ENCODE measurements at places on chromosomes 7 and 10.

DNA sequence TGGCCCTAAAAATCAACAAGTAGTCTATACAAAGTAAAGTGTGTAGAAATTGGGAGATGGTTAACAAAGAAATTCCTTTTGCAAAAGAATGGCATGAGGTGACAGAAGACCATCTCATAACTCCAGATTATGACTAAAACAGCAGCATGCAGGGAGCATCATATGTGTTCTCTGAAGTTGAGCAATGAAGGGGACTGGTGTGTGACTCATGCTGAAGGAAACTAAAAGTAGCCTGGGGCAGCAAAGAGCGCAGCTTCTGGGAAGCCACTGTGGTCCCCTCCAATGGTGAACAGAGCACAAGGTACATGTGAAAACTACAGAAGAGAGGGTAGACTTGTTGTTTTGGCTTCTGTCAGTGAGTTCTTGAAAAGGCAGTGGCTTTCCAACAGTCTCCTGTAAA, 133.4 kb downstream of the MACC1 start:
- peak; percentile 6 for DNase-seq

- no peak for DNase-seq
Observed at GRCh38 chr7:142866361-142867096, 11.7 kb downstream of the EPHB6 start.

DNA sequence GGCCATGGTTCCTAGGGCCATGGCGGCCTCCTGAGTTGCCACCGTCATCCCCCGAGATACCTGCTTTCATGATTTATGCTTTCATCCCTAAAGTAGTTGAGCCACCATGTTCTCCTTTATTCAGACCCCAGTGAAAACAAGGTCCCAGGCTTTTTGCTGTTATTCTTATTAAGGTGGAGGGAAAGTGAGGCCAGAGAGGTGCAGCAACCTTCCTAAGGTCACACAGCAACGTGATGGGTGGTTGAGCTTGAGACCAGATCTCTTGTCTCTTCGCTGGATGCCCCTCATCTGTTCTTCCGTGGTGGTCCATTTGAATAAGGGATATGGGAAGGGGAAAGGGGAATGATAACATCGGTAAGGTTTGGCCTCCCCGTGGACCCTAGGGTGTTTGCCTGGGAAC, 142.2 kb downstream of the C10orf105 start:
- DNase-seq = no peak

- no peak for DNase-seq
Observed at GRCh38 chr10:103969436-103969835, 2.5 kb downstream of the SLK start.

DNA sequence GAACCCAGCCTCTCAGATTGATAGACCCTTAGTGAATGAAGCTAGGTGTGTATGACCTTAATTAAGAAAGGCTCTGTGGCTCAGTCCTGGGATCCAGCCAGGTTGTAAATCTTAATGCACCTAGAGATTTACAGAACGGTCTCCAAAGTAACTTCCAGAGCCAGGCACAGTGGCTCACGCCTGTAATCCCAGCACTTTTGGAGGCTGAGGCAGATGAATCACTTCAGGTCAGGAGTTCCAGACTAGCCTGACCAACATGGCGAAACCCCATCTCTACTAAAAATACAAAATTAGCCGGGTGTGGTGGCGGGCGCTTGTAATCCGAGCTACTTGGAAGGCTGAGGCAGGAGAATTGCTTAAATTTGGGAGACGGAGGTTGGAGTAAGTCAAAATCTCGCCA, 24.3 kb downstream of the CALHM2 start:
- no peak for DNase-seq

DNA sequence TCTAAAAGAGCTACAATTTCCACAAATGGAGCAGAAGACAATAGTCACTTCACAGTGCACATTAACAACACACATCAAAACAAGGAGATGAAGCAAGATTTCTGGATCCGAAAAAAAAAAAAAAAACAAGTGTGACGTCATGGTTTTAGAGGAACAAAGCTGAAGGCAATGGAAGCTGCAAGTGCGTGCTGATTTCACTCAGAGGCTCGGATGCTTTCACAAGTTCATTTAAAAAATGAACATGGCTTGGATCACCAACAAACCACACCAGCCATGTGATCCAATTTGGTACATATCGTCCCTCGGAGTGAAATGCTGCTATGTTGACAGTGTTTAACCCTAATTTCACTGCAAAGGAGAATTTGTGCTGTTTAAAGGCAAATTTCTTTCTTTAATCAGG, 337.0 kb upstream of the PRKCQ start:
- no peak for DNase-seq

DNA sequence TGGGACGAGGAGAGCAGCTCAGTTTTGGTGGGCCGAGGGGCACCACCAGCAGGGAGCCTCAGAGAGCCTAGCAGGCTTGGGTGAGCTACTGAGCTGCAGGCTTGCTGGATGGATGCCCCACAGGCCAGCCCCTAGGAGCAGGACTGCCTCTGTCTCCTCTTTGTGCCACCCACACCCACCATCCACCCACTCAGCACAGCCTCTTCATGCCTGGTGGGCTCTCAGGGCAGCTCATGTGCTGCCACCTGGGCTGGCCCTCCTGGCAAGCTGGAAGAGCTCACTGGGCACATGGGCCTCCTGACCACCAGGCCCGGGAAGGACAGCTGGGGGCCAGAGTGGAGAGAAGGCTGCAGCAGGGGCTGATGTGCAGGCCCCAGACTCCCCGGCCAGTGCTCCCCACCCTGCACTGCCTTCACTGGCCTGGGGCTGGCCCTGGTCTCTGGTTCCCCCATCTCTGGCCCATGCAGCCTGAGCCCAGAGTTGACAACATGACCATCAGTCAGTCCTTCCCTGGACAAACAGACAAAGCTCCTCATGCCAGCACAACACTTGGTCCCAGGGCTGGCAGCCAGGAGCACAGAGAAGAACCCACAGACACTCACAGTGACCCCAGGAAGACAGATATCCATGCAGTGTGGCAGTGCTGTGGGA, 8.2 kb downstream of the RASGEF1A start:
- no peak for DNase-seq

DNA sequence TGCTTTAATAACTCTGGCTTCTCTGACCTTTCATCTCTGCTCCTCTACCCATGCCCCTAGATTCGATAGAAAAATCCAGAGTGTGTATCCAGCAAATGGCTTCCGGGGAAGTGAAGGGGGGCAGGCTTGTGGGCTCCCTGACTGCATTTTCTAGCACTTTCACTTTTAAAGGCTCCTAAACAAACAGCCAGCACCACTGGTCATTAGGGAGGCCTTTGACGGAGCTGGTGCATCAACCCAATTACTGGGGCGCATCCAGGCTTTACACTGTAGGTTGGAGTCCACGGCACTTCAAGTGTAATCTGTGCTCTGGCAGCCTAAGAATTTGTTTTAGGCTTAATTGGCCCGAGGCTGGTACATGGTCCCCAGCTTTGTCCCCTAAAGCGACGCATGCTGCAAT, 291.9 kb downstream of the GFRA1 start:
- DNase-seq = no peak

DNA sequence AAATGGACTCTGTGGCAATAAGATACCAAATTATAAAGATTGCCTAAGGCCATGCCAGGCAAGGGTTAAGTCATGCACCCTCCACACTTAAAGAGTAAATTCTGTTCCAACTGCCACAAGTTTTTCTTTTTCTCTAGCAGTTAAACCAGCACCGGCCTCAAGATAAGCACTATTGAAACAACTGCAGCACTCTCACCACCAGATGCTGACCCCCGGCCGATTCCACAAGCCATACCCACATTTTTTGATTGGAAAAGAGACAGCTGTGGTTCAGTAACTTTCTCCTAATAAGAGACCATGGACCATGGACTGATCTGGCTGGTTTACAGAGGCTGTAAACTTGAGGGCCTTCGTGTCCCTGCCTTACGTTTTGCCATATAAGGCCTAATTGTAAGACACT, 44.9 kb downstream of the GRM8 start:
- no peak for DNase-seq

GRCh38 chr10:102462512-102463054, 11.2 kb upstream of the C10orf95 start:
- no peak for DNase-seq

DNA sequence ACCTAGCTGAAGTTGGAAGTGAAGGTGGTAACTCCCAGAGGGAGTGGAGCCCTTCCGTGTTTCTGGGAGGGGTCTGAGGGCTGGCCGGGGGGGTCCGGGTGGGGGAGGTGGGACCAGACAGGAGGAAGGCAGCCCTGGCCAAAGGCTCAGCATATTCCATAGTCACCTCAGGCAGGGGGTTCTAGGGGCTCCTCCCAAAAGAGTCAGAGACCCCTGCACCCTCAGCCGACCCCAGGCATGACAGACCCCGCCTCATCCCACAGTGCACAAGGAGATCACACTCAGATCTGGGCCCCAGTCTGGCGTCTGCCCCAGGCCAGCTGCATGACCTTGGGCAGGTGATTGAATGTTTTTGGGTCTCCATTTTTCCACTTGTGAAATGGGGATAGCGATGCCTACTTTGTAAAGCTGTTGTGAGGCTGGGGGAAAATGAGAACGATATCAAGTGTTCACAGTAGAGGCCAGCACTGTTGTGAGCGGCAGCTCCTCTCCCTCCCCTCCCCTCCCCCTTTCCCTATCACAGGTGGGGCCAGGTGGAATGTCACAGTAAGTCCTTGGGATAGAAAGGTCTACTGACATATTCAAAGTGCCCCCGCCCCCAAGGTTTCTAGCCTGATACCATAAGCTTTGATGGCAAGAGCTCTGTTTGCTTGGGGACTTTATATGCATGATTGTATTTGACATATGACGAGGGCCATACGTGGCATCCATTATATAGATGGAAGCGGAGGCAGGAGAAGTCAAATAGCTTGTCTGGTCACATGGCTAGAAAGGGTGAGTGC, 33.3 kb downstream of the DNAJB12 start:
- DNase-seq = no peak

GRCh38 chr7:45347804-45348203, 190.2 kb downstream of the RAMP3 start:
- no peak for DNase-seq

- DNase-seq = no peak
Observed at GRCh38 chr10:127441350-127442219, 107.5 kb upstream of the NPS start.

Data from stimulated activated CD4-positive, alpha-beta T cell treated with anti-CD3 and anti-CD28 coated beads, Interleukin-1b, Interleukin-23, amount 100 ng/mL, for 48 hours (primary cell).